ENCODE measurements at places on chromosomes 5 and 9.

GRCh38 chr9:21096172-21096900 lies 18.6 kb upstream of the IFNB1 start:
- DNase-seq, result peak; percentile 93

DNA sequence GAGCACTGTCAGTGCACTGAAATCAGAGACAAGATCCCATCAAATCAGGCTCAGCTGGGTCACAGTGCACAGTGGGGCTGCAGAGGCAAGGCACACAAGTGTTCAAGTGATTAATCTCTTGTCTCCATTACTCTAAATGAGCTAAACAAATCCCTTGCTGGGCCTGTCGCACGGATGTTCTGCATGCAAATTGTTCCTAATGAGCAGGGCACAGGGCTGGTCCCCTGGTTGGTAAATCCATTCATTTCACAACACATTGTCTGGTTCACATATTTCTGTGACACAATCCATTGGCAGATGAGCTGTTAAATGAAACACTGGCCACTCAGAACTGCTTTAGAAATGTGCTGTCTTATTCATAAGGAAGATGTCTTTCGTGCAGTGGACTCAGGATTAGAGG lies 167.9 kb upstream of the BRINP1 start:
- no peak for DNase-seq

DNA sequence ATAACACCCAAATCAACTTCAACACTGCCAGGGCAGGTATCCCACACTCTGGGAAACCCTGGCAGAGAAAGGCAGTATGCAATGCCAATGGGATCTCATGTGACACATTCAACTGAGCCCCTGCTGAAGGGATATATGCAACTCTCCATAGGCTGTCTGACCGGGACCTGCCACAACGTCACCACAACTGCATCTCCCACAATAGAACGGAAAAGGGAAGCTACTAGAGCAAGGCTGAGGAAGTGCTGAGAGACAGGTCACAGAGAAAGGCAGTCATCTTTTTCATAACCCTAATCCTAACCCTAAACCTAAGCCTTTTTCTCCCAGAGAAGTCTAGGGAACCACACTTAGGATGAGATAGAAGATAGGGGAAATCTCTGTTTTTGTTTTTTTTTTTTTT lies 345.9 kb upstream of the CD180 start:
- DNase-seq, result peak; percentile 82

DNA sequence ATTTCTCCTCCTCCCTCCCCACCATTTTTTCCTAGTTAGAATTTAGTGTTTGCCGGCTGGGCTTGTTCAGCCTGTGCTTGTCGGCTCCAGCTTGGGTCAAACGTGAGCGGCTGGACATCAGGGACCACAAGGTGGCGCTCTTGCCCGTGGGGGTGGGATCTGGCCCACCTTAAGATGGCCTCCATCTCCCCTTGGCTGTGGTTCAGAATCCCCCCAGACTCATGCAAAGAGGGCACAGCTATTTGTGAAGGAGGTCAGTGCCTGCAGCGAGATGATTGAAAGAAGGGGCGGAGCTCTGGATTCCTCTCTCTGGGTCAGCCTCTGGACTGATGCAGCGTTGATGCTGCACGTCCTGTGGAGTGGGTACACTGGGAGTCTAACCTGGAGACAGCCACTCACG lies 283.3 kb upstream of the TUT7 start:
- DNase-seq, result no peak

GRCh38 chr9:108142142-108142503 lies 652.6 kb upstream of the KLF4 start:
- DNase-seq, result no peak

DNA sequence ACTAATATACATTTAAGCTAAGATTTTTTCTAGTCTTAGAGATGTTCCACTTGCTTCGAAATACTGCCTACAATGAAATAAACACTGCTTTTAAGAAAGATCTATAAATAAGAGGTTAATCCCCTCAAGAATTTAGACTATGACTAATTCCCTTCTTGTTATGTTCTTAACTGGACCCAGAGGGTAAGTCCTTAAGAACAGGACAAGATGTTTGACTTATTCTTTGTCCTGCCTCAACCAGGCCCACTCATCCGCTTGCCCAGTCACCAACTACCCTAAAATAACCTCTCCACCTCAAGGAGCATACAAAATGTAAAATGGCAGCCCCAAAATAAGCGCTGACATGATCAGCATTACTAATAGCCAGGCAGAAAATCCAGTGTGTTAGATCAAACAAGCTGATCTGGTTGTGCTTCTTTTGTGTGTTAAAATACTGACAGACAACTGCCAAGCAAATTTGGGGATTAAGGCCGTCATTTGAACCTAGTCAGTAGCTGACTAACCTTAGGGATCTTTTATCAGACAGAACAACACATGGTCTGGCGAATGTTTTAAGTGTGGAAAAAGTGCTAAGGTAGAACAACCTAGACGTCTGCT lies 93.7 kb upstream of the SMC5 start:
- DNase-seq, result no peak

GRCh38 chr9:77744841-77745430 lies 96.8 kb upstream of the GNA14 start:
- no peak for DNase-seq

DNA sequence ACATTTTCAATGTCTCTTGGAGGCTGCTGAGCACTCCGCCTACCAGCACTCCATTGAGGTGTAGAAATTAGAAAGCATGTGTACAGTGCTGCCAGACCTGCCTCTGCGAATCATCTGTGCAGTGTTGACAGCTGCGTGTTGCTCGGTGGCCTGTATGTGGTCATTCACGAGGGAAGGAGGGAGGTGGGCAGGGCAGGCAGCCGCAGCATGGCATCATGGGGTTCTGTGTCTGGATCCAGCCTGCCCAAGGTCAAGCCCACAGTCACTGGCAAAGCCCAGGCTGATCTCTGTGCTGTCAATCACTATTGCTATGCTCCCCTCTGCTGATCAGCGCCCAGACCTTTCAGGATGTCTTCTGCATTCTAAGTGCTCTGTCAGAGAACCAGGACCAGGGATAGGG lies 8.0 kb upstream of the PDZD2 start:
- DNase-seq, result no peak
